ENCODE measurements at places on chromosomes 1 and 21.

DNA sequence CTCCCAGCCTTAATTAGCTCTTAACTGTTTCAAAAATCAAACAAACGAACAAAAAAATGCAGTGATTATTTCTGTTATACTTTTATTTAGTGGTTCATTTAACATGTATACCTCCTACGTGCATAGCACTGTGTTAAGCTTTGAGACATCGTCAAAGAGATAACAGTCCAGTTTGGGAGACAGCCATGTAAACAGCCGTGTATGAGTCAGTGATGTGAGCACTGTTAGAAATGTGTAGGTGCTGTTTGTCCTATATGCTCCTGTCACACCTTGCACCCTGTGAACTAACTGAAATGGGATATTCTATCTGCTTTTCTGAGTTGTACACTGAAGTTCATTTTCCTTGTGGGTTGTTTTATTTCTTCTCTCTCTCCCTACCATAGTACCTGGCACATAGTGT, 109.7 kb upstream of the CACYBP start:
- H3K4me1 ChIP-seq: no peaks in the 10 kb centered on the region
- no peak overlapping the region for H3K27ac ChIP-seq
- no peaks in the 10 kb centered on the region for H3K36me3 ChIP-seq
- no peak for DNase-seq

GRCh38 chr1:179777731-179778130, 34.6 kb downstream of the FAM163A start:
- no peak for DNase-seq
- no peaks in the 10 kb centered on the region for H3K4me1 ChIP-seq
- H3K4me3 ChIP-seq: no peak overlapping the region
- H3K27ac ChIP-seq: no peak overlapping the region

DNA sequence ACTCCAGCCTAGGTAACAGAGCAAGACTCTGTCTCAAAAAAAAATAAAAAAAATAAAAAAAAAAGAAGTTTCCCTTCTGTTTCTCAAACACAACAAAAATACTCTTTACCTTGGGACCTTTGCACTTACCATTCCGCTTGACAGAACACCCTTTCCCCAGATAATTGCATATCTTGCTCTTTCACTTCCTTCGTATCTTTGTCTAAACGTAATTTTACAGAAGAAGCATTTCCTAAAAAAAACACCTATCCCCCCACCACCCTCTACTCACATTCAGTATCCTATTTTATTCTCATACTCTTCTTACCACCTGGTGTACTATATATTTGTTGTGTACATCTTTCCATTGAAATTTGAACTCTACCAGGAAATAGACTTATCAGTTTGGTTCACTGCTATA, 32.7 kb downstream of the ASH1L start:
- H3K36me3 ChIP-seq: peaks cover 7% of the 10 kb centered on the region
- no peak overlapping the region for H3K27ac ChIP-seq
- peaks cover 18% of the 10 kb centered on the region for H3K4me1 ChIP-seq
- H3K4me3 ChIP-seq: no peak overlapping the region

DNA sequence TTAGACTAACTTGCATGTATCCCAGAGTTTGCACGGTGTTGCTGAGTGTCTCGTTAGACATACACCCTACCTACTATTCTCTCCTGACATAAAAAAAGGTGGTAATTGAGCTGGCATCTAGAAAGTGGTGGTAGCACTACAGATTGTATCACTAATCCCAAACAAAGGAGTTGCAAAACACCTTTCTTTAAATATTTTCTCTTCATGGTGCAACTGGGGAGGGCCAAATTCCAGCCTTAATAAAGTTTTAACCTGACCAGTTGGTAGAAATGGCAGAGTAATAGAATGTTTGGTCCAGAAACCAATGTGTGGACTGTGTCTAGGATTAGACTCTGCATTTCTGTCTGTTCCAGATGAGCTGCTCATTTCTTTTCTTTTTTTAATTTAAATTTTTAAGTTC, 40.0 kb downstream of the NFIA start:
- H3K4me1 ChIP-seq: no peaks in the 10 kb centered on the region
- H3K4me3 ChIP-seq: no peak overlapping the region
- DNase-seq: no peak
- peaks cover 3% of the 10 kb centered on the region for H3K27me3 ChIP-seq
- H3K36me3 ChIP-seq: no peaks in the 10 kb centered on the region

GRCh38 chr1:77030401-77031105, 163.3 kb downstream of the ST6GALNAC5 start:
- no peak for DNase-seq
- H3K4me1 ChIP-seq: no peaks in the 10 kb centered on the region
- H3K27me3 ChIP-seq: peaks cover 3% of the 10 kb centered on the region
- H3K36me3 ChIP-seq: no peaks in the 10 kb centered on the region
- H3K4me3 ChIP-seq: no peak overlapping the region

Measured in CD4-positive, CD25-positive, alpha-beta regulatory T cell (primary cell).